Stimulated activated CD4-positive, alpha-beta T cell treated with anti-CD3 and anti-CD28 coated beads, Interleukin-2, amount 100 ng/mL, for 24 hours (primary cell): ENCODE measurements at places on chromosomes 12 and 14.
A peak's percentile ranks its signal among the peaks of the same experiment; 100 is the strongest.

- peak; percentile 82 for DNase-seq
Observed at GRCh38 chr14:23631702-23632460, 4.3 kb upstream of the DHRS2 start.

GRCh38 chr14:73251516-73252215 lies 14.4 kb downstream of the PAPLN start:
- DNase-seq: no peak

DNA sequence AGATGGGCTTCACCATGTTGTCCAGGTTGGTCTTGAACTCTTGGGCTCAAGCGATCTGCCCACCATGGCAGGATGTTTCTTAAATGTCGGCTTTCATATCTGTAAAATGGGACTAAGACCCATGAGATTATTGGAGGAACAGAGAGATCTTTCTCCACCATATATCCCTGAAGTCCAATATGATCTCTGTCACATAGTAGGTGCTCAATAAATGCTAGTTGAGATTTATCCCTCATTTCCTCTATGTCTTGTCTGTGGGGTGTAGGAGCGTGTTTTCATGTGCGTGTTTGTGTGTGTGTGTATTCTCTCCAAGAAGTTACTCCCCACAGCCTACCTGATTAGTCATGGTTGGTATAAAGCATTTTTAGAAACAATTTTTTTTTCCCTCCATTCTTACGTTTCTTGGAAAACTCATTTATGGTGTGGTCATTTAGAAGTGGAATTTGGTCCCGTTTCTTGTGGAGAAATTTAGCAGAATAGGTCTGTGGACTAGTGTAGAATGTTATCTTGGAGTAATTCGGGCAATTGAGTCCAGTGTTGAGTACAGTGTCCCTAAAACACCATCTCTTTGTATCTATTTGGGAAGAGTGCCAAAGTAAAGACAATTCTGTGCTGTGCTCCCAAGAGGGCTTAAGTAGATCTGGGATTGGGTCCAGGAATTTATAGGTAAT lies 4.3 kb downstream of the STRAP start:
- no peak for DNase-seq

GRCh38 chr14:96130854-96131253 lies 73.8 kb upstream of the BDKRB2 start:
- no peak for DNase-seq

DNA sequence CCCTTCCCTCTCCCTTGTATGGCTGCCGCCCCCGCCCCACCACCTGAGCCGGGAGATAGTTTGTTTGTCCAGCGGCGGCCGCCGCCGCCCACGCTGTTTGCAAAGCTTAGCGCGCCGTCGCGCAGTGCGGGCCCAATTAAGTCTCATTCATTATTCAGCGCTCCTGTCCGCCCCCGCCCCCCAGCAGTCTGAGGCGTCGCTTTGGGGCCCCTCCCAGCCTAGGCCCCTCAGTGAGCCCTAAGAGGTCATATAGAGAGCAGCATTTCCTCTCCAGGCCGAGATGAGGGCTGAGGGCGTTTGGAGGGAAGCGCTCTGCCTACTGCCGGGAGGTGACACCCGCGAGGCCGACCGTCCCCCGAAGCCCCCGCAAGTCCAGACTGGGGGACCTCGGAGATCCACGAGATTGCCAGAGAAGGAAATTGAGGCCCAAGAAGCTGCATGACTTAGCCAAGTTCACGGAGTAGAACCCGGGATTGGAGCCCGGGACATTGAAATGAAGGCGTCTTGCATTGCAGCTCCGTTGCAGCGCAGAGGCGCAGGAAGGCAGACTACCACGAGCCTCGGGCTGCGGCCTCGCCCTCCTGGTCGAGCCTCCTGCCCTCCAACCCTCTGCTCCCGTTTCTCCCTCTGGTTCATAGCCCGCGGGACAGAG lies at the start of gene DNAJC22:
DNAJC22 (plus strand) TSS at position 230 of the 652 bp plus-strand sequence. CDS start 1,985 bp downstream, outside the sequence.
- DNase-seq: peak; percentile 40

GRCh38 chr14:95519699-95520098 lies 3.2 kb upstream of the SYNE3 start:
- DNase-seq: peak; percentile 72

- DNase-seq: peak; percentile 43
Observed at GRCh38 chr12:22409377-22410164, 75.1 kb upstream of the ST8SIA1 start.

GRCh38 chr14:69005432-69006148 lies 26.5 kb upstream of the ACTN1 start:
- DNase-seq: no peak
